ENCODE measurements at places on chromosomes 11 and 22. TPM values are rescaled to one million over a fixed set of nuclear protein-coding genes. Genes with fewer than 3 reads are reported as not detected.

DNA sequence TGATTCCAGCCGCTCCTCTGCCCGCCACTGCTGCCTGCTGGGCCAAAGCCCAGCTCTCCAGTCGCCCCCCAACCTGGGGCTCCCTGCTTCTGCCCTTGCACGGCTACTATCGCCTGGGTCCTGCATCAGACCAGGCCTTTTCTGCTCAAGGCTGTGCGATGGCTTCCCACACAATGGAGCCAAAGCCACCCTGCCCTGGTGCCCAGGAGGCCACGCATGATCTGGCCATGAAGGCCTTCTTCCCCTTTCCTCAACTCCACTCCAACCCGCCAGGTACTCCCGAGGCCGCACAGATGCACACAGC lies 45.8 kb downstream of the SGSM3 start:
- DNase-seq, result no peak

DNA sequence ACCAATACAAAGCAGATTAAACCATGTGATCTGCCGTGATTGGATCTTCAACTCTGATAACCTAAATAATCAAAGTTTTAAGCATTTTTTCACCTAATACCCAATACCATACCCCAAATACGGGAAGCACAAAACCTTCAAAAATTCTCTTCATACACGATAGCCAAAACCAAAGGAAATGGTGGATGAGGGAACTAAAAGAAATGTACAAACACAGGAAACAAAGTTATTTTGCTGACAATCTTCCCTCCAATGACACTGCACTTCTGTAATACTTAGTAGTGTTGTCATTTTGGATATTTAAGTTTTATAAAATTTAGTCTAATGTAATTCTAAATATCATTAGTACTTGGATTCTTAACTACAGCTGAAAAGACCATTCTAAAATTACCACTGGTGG lies 27.0 kb downstream of the CSTF3 start:
- DNase-seq, result no peak

GRCh38 chr11:96642583-96642982 lies 252.8 kb downstream of the JRKL start:
- no peak for DNase-seq

GRCh38 chr11:116373104-116373944 lies 399.5 kb downstream of the BUD13 start:
- DNase-seq, result no peak

- DNase-seq, result no peak
Measured at GRCh38 chr11:9726321-9727022, 62.6 kb downstream of the SWAP70 start.

GRCh38 chr11:34706709-34707461 lies 86.0 kb downstream of the EHF start:
- DNase-seq, result no peak

GRCh38 chr11:74278721-74279161 lies 32.7 kb downstream of the P4HA3 start:
- no peak for DNase-seq

GRCh38 chr11:126968915-126969314 lies 31.7 kb downstream of the KIRREL3 start:
- DNase-seq, result no peak

DNA sequence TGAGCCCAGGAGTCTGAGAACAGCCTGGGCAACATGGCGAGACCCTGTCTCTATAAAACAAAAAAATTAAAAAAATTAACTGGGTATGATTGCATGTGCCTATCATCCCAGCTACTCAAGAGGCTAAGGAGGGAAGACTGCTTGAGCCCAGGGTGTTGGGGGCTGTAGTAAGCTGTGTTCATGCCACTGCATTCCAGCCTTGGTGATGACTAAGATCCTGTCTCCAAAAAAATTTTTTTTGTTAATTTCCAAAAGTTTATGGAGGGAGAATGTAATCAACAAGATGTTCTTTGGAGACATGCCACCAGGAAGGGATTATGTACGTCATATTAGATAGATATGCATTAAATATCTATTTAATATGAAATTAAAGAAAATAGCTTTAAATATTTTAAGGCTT lies 267.5 kb downstream of the SBF2 start:
- DNase-seq, result no peak

DNA sequence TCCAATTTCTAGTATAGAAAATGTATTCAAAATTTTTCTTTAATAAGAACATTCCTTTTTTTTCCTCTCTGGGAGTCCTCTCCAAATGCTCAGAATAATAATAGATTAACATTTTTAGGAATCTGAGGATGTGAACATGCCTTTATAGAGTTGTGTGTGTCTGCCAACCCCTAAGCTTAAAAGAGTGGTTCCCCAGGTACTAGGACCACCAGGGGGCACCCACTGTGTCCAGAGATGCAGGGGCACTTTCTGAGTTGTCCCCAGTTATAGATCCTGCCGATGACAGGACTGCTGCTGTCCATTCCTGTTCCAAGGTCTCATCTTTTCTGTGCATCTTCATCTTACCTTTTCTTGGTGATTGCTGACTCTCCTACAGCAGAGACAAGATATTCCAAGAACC lies 27.0 kb upstream of the MICAL2 start:
- DNase-seq, result no peak

DNA sequence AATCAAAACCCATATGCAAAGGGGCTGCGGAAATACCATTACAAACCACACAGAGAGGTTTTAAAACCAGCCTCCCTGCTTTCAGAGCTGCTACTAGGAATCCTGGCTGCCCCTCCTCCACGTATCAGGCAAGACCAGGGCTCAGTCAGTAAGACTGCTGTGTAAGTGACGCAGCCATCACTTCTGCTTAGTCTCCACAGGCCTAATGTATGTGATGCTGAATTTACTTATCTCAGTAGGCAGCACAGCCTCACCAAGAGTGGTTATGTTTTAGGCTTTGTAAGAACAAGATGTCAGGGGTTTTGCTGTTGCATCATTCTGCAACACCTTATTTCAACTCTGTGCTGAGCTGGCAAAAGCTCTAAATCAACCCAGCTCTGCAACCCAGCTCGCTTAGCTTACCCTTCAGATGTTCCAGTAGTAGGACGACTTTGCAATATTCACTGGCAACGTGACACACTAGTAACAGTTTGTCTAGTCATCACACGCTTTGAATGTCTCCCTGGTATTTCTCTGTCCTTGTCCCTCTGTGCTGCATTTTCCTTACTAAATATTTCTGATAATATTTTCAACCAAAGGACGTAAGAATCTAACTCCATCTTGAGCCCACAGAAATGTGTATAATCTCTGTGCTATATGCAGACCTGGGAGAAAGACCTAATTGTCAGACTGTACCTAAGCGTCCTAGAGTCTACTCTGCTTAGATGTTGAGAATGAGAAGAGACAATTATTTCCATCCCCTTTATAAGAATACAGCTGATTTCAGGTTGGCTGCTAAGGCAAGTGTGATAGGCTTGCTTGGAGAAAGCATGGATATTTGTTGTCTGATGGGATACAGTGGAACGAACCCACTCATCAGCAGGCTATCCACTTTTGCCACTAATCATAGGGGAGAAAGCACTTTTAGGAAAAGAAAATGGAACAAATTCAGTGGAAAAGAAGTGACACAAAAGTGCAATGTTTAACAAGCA lies 72.2 kb downstream of the LARGE2 start:
- no peak for DNase-seq

GRCh38 chr11:70559516-70559915 lies 161.2 kb downstream of the CTTN start:
- DNase-seq, result no peak

DNA sequence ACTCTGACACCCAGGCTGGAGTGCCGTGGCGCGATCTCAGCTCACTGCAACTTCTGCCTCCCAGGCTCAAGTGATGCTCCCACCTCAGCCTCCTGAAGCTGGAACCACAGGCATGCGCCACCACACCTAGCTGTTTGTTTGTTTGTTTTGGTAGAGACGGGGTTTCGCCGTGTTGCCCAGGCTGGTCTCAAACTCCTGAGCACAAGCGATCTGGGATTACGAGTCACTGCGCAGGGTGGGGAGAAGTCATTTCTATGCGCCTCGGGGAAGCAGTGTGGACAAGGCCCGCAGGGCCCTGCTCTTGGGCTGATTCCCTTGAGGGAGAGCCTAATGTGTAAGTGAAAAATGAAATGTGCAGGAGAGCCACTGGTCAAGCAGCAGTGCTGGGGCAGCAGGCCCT lies 19.6 kb upstream of the SEPTIN5 start:
- DNase-seq, result no peak

DNA sequence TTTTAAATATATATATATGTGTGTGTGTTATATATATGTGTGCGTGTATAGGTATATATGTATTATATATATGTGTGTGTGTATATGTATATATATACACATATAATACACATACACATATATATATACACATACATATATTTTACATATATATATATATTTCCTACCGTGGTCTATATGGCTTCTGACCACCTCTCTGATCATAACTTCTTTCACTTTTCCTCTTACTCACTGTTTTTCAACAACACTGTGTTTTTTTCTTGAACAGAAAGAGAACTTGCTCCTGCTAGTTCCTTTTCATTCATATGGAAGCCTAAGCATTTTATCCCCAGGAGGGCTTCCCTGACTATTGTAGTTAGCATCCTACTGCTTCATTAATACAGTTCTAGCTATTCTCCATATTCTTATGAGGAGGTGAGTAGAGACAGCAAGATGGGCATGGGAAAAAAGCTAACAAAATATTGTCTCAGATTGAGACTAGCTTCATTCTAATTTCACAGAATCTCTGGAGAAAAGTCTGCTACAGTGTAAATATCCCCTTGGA lies 38.5 kb upstream of the CTSC start:
- DNase-seq, result no peak

Gene RCN1
- total RNA-seq, result 30.9 TPM

Gene LIN7C
- total RNA-seq, result 27.4 TPM

Gene OR4D11
- total RNA-seq, result not detected

Gene CDC42EP1
- total RNA-seq, result 0.31 TPM

Gene CCDC15
- 3.7 TPM for total RNA-seq

Gene UBE2L3
- 74.3 TPM for total RNA-seq

All from CD8-positive, alpha-beta memory T cell (primary cell).